ENCODE measurements at places on chromosomes 7 and 10. TPM values are rescaled to one million over a fixed set of nuclear protein-coding genes. Genes with fewer than 3 reads are reported as not detected.

DNA sequence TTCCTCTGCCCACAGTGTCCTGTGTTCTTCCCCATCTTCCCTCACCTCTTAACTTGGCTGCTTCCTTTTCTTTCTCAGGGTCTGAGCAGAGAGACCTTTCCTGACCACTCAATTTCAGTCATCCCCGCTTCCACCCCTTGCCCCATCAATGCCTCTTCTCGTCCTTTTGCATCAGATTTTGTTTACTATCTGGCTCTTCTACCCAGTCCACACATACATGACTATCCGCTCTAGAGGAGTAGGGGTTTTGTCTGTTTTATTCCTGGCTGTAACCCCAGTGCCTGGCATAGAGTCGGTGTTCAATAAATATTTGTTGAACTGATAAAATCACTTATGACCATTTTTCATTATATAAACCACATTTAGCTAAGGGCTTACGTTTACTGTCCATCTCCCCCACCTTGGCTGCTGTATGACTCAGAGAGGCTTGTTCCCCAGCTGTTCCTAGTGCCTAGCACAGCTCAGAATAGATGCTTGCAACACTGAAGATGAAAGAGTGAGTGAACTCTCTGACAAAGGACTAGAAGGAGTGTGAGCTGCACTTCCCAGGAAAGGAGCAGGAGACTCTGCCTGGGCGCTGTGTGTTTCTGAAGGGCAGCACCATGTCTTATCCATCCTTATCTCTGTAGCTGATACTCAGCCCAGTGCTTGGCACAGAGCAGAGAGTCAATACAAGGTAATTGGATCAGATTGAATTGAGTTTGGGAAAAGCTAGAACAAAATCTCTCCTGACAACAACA lies 21.9 kb downstream of the ARID5B start:
- DNase-seq: no peak

DNA sequence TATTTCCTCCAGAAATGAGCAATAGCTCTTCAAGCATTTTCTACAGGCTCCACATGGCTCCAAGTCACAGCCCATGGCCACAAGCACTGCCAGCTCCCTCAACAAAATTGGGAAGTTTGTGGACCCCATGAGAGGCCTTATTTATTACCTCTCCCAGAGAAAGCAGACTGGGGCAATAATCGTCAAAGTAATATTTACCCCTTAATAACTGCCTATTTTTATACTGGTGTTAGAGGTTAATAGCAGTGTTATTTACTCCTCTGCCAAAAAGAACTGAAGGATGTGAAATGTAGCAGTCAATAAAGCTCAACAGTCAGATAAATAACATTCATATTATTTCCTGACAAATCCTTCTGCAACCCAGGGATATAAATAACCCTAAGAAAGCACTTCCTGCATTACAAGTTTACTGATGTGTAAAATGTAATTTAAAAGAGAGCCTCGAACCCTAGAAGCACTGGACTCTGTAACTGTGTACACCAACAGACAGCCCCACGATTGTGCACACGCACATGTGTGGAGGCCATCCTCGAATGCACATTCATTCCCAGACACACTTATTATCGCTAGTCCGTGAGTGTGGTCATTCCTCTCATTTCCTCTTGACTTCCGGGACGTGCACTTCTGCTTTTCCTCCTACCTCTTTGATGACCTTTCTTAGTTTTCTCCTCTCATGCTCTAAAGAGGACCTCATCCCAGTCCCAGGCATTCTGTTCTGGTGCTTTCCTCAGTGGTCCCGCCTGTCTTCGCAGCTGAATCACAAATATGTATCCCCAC lies 157.4 kb downstream of the EVX1 start:
- DNase-seq: no peak

DNA sequence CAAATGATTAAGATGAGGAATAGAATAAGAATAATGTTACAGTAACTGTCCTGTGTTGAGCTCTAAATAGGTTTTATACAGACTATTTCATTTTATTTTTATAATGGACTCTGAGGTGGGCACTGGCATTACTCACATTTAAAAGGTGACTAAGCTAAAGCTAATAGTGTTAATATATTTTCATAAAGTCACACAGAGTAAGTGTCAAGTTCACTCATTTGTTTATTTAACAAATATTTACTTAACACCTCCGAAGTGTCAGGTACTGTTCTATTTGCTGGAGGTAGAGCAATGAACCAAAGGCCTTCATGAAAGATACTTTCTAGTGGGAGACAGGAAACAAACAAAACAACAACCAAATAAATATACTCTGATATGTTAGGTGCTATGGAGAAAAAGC lies 44.0 kb downstream of the ASB4 start:
- no peak for DNase-seq

DNA sequence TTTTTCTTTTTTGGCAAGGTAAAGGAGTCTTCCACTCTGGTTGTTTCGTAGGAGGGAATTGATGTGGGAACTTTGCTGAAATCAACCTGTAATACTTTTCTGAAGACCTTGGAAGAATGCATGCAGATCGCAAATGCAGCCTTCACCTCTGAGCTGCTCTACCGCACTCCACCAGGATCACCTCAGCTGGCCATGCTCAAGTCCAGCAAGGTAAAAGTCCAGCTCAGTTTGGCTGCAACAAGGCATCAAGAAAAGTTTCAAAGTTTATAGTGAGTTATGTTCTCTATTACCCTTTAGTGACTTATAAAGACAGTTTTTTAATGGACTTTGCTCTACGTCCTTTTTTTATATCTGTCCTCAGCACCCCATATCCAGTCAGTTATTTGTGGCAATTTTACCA lies 21.0 kb downstream of the PLEKHA8 start:
- no peak for DNase-seq

DNA sequence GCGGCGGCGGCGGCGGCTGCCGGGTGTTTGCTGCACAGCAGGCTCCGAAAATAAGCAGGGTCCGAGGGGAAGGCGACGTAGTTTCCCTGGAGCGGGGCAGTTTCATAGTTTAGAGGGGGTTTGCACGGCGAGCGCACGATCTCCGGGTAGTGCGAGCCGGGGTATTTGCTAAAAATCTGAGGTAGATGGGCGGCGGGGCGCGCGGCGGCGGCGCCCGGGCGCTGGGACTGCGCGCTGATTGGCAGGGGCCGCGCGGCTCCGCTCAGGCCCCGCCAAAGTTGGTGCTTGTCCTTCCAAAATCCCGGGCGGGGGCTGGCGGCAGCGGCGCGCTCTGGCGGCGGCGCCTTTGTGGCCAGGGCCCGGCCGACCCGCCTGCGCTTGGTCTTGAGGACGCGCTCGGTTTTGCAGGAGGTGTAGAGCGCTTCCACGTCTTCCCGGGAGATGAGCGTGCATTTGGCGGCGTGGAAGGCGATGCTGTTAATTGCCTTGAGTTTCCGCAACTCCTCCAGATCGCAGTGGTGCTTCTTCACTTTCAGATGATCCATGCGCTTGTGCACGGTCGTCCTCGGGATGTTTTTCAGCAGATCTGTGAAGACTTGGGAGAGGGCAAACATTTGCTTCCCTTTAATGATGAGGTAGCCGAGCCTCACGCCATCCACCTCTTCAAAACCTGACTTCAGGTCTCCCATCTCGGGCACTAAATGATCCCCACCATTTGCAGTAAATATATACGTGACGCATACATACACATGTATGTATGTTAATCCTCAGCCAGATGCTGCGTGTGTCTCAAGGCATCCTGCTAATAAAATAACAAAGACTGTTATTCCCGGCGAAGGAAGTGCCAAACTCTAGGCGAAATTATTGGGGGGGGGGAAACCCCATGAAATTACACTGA lies 8.1 kb downstream of the SKIDA1 start:
- peak; percentile 77 for DNase-seq

- DNase-seq: no peak
Observed at GRCh38 chr10:69908124-69908523, 106.4 kb downstream of the COL13A1 start.

Gene PGAM2
- 1.9 TPM for total RNA-seq

Gene TDRD1
- total RNA-seq: not detected

DNA sequence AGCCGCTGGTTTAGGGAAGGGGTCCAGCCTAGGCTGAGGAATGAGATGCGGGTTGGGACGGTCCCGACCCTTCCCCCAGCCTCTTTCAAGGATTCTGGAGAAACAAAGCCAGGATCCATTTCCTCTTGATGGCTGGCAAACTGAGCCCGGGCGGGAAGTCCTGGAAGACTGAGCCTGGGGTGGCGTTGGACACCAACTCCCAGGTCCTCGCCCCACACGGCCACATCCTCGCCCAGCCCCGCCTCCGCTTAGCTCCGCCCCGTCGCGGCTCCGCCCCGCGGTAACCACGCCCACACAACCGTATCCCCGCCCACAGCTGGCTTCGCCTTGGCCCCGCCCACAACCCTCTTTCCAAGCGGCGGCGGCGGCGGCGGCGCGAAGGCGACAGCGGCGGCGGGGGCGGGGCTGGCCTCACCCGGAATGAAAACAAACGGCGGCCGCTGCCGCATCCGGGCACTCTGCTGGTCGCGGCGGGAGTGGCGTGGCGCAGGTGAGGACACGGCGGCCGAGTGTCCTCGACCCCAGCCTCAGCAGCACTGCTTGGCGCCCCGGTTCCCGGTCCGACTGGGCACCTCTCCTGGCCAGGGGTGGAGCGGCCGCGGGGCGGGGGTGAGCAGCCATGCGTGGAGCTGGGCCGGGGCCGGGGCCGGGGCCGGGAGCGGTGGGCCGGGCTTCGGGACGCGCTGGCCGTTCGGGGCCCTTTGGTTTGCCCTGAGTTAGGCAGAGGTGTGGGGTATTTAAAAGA lies at the start of gene NUB1:
Gene NUB1 (plus strand): TSS at position 456 of the 745 bp plus-strand sequence. CDS start 3,538 bp downstream, outside the sequence.
- DNase-seq: peak; percentile 95

DNA sequence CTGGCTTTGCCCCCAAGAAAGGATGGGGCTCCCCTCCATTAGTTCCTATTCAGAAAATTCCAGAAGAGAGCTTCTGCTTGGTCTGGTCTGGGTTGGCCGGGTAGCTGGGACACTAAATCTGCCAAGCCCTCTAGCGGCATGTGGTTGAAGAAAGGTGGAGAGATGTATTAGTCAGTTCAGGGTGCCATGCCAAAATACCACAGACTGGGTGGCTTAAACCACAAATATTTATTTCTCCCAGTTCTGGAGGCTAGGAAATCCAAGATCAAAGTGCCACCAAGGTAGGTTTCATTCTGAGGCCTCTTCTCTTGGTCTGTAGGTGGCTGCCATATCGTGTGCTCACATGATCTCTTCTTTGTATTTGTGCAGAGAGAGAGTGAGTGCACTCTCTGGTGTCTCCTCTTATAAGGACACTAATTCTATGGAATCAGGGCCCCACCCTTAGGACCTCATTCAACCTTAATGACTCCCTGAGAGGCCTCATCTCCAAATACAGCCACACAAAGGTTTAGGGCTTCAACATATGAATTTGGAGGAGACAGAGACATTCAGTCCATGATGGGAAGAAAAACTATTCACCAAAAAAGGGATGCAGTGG lies 38.7 kb upstream of the MTPAP start:
- no peak for DNase-seq

DNA sequence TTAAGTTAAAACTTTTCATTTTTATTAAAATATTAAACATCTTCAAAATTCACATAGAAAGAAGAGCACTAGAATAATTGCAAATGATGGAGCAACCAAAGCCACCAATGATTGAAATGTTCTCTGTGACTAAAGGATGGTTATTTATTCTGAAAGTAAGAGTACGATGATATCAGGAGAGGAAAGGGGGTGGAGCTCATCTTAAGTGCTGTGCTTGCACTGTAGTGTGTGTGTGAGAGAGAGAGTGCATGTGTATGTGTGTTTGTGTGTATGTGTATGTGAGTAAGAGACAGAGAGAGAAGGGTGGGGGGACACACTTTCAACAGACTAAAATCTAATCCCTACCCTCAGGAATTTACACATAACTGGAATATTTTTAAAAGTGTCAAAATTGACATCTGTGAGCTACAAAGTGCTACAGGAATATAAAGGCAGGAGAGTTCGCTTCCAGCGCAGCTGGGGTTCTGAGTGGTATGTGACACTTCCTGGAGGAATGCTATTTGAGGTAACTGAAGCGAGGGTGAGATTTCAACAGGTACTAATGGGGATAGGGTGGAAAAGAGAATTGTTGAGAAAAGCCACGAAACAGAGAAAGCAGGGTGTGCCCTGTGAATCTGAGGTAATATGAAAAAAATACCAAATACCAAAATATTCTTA lies 57.2 kb upstream of the SMNDC1 start:
- no peak for DNase-seq

DNA sequence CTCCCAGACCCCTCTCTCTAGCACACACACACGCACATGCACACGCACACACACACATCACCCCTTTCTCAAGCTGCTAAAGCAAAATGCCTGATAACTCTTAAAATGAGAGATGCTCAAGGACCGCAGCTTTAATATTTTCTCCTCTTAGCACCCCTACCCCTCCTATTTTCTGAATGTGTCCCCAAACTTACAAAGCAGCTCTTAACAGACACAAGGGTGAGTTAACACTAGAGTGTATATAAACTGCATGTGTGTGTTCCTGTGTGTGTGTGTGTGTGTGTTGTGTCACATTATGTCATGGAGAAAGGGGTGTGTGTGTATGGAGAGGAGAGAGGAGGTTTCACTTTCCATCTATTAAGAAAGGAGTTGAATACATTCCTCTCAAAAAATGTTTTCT lies 1.3 kb downstream of the PTN start:
- DNase-seq: no peak

- DNase-seq: no peak
Observed at GRCh38 chr10:29956335-29956924, 103.0 kb downstream of the JCAD start.

DNA sequence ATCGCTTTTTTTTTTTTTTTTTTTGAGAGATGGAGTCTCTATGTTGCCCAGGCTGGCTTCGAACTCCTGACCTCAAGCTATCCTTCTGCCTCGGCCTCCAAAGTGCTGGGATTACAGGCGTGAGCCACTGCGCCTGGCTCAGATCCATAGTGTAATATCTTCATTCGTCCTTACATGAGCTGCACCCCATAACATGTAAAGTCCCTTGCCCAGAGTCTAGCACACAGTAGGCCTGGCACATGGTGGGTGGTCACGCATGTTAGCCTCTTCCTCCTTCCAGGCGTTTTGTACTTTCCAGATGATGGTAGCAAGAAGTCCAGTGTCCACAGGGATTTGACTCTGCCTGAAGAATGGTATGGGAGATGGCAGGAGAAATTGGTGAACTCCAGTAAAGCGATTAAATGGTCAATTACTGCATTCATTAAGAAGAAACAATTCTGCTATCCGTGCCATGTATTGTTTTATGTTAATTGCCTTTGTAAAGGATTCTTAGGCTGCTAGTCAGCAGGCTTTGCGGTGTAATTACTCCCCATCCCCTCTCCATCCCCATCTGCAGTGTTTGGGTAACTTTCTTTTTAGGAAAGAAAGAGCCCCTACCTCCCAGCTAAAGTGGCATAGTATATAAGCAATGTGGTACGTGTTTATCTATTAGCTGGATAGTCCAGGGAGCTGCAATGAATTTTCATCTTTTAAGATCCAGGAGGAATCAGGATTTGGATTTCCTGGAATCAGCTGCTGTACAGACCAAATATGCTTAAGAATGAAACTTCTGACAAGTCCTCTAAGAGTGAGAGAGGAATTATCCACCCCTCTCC lies 1.2 kb downstream of the TPST1 start:
- DNase-seq: no peak
